GM12878 (cell line): ENCODE measurements at places on chromosomes 7 and 10. TPM values are rescaled to one million over a fixed set of nuclear protein-coding genes. Genes with fewer than 3 reads are reported as not detected.

Gene OR2A7
- 1.5 and 2.3 TPM in 2 replicates for total RNA-seq

Gene CFTR
- total RNA-seq = 0.21 and 0.37 TPM in 2 replicates

Gene CAV2
- 1.8 and 2.7 TPM in 2 replicates for total RNA-seq

Gene FEZF1
- total RNA-seq = not detected in 2 replicates

Gene CNPY1
- total RNA-seq = not detected in 2 replicates

Gene THNSL1
- total RNA-seq = 6.1 and 6.3 TPM in 2 replicates

Gene MEOX2
- total RNA-seq = not detected in 2 replicates

Gene FZD1
- total RNA-seq = 0.56 TPM in 2 replicates

Gene SORBS1
- total RNA-seq = 0.51 and 0.56 TPM in 2 replicates

Gene CPA5
- total RNA-seq = 0.29 and 0.49 TPM in 2 replicates
